NCI-H1436 (cell line): ENCODE measurements at places on chromosomes 12 and 14.

- DNase-seq = no peak
These were observed 3.5 kb upstream of the BDKRB1 start for GRCh38 chr14:96252323-96252998.

DNA sequence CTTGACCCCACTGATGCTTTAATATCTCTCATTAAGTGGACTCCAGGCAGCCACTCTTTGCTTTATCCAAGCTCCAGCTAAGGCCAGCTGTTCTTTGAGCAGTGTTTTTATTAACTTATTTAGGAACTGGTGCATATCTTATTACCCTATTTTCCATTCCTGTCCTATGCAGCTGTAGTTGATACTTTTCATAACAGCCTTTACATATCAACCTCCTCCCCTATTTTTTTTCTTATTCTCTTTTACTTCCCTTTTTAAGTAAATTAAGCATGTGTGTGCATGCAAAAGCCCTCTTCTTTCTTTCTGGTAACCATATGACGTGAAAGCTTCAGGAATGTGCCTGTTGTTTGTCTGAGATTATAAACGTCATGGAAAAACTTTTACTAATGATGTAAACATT is 121.2 kb downstream of the PTPRQ start:
- no peak for DNase-seq

DNA sequence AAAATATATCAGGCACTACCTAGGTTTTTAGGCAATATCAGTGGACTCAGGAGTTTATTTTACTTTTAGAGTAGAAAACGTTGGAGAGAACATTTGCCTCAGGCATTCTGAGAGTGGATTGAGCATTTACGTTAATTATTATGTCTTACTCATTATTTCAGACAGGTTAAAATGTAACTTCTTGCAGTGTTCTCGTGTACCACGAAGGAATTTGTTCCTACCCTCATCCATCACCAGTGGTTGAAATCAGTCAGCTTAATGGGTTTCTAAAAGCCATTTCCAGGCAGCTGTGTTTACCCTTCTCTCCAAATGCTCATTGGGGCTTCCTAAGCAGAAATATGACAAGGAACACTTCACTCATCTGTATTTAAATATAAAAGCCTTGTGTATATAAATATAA is 9.1 kb upstream of the LDHB start:
- DNase-seq = no peak

DNA sequence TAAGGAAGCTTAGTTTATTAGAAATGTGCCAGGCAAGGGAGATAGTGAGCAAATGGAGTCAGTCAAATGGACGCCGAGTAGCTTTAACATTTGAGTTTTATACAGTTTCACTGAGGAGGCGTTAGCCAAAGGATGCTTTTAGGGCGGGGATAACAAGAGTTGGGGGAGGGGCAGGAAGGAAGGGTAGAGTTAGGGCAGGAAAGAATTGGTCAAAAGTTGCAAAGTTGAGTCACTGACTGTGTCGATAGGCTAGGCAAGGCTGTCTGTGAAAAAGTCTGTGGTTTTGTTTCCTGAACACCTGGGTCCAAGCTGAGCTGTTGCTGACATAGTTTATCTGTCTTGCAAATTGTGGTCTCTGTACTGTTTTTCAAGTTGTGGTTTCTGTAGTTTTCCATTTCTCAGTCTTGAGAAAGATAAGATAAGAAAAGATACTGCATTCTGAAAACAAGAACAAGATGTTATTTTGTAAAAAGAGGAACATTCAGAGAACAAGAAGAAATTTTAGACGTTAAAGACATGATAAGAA is 62.6 kb upstream of the RESF1 start:
- DNase-seq = no peak

GRCh38 chr12:57106021-57106708 is 5.0 kb downstream of the STAT6 start:
- DNase-seq = no peak

DNA sequence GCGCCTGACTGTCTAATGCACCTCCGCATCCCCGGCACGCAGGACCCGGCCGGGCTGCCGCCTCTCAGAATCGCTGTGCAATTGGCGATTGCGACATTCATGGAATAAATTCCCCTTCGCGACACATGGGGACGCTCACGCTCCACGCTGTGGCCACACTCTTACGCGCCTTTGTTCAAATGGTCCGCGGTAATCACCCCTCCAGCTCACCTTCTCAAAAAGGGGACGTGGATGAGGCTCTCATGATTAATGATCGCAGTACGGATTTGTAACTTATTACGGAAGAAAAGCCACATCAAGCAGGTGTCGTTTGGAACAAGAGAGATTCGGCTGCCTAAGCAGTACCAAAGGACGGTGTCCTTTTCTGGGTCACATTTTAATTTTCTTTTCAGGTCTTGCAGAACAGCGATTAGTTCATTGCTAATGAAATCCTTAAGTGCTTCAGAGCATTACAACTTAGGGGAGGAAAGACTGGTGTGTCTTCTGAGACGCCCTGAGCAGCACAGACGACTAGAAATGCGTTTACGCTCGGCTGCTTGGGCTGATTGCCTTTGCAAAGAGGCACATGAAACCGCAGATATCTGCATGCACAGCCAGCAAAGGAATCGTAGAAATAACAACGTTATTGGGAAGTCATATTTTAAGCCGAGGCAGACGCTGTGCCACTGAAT is 37.3 kb upstream of the ADGRD1 start:
- DNase-seq = peak; percentile 53

GRCh38 chr12:109571773-109572505 is 1.4 kb downstream of the MMAB start:
- DNase-seq = no peak

GRCh38 chr14:81437244-81437643 is 37.1 kb upstream of the STON2 start:
- DNase-seq = no peak

GRCh38 chr12:13853471-13853870 is 127.9 kb downstream of the GRIN2B start:
- no peak for DNase-seq

- no peak for DNase-seq
These were observed 151.1 kb downstream of the PPM1H start for GRCh38 chr12:62783881-62784280.

- DNase-seq = no peak
These were observed 114.4 kb upstream of the NTF3 start for GRCh38 chr12:5317556-5317955.

DNA sequence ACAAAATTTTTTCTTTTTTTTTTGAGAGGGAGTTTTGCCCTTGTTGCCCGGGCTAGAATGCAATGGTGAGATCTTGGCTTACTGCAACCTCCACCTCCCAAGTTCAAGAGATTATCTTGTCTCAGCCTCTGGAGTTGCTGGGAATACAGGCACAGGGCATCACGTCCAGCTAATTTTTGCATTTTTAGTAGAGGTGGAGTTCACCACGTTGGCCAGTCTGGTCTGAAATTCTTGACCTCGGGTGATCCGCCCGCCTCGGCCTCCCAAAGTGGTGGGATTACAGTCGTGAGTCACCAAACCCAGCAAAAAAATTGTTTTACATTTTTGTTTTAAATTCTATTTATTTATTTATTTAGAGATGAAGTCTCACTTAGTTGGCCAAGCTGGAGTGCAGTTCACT is 4.7 kb upstream of the SLC2A14 start:
- DNase-seq = no peak

DNA sequence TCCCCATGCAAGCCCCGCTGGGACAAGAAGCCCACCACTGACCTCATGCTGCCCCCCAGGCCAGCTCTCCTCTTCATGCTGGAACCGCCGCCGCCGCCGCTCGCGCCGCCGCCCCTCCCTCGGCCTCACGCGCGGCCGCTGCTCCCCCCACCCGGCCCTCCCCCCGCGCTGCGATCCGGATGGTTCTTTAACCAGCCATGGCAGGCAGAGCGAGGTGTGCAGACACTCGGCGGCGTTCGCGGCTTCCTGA is at the start of gene DCAF5:
TSS of gene DCAF5 (minus strand) at position 218 of the 250 bp plus-strand sequence. CDS start at position 77, 141 bp downstream.
- DNase-seq = peak; percentile 89

DNA sequence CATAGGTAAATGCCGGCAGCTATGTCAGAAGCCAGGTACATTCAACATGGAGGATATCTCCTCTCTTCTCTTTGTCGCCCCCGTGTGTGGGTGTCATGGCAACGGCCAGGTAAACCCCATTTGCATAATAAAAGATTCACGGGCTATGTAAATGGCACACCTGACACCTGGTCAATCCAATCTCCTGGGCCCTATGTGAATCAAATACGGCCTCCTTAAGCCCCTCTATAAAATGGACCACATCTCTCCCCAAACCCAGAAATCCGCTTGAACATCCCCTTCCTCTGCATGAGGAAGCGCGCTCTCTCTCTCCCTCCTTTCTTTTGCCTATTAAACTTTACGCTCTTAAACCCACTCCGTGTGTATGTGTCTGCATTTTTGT is 363.7 kb downstream of the SOX5 start:
- DNase-seq = peak; percentile 6

- DNase-seq = no peak
These were observed 96.3 kb downstream of the PTPN11 start for GRCh38 chr12:112514926-112515642.

DNA sequence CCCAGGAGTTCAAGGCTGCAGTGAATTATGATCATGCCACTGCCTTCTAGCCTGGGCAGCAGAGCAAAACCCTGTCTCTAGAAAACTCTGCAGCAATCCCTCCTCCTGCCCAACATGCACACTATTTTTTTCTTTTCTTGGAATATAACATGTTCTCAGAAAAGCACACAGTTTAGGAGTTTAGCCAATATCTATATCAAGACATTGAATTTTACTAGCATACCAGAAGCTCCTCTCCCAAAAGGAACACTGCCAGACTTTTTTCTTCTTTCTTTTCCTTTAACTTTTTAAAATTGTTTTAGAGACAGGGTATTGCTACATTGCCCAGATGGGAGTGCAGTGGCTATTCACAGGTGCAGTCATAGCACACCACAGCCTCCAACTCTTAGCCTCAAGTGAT is 107.1 kb upstream of the AEBP2 start:
- no peak for DNase-seq

DNA sequence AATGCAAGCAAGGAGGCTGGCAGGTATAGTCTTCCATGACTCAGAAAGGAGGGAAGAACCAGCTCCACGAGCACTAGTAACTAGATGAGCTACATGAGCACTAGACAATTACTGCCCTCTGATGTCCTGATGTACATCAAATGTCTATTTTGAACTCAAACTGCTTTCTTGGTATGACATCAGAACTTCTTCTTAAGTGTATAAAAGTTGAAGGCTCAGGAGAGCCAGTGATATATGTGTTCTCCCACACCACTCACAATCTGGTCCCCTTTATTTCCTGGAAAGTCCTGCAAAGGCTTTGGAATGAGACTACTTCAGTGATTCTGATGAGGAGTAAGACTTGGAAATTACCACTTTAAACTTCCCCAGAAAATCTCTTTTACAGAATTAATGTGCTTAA is 18.5 kb upstream of the DHRS7 start:
- no peak for DNase-seq

GRCh38 chr14:100589071-100589759 is 2.0 kb upstream of the BEGAIN start:
- DNase-seq = no peak

DNA sequence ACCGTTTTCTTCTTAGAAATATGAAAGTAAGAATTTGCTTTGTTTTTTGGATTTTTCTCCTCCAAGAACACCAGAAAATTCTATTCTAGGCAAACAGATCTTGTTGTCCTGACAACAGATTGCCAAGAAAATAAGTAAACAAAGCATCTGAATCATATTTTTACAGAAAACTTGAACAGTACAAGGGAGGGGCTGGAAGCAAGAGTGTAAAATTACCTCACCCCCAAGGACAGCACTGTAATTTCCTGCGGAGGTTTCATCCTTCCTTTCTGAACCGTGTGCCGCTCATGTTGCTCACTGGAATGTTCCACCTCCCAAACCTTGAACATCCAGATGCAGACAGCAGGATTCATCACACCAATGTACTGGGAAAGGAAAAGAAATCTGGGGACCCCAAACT is 5.4 kb upstream of the CAMKK2 start:
- DNase-seq = no peak

DNA sequence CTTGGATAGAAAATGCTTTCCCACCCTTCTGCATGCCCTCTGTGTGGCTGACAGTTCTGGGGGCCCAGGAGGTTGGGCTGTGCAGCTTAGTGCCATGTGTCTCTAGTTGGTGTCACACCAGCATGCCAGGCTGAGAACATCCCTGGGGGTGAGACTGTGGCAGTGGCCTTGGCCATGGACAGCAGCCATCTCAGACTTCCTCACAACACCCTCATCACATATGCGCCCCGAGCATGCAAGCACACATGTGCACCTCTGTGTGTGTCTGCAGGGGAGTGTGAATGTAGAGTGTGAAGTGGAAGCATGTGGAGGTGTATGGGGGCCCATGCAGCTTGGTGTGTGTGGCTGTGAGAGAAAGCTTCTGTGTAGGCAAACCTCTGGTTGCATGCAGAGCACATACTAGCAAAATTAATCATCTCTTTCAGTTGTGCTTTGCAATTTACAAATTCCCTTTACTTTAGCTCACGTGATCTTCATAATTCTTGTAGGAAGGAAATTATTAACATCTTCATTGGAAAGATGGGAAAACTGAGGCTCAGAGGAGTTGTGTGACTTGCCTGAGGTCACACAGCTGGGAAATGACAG is 8.4 kb downstream of the ASIC1 start:
- DNase-seq = no peak

DNA sequence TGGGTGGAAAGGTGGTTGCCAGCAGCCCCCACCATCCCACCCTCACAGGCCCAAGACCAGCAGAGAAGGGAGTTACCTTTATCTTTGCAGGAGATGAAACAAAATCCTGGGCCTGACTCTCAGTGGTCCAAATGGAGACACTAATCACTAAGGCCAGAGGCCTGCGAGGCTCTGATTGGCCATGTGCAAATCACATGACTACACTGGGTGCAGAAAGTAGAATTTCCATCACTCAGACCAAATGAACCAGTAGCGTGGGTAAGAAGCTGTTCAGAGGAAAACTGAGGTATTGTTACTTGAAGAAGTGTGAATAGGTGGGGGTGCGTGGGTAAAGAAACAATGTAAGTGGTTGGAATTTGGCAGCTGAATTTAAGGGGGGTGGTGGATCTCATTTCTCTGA is 20.2 kb upstream of the PPP1CC start:
- DNase-seq = no peak

DNA sequence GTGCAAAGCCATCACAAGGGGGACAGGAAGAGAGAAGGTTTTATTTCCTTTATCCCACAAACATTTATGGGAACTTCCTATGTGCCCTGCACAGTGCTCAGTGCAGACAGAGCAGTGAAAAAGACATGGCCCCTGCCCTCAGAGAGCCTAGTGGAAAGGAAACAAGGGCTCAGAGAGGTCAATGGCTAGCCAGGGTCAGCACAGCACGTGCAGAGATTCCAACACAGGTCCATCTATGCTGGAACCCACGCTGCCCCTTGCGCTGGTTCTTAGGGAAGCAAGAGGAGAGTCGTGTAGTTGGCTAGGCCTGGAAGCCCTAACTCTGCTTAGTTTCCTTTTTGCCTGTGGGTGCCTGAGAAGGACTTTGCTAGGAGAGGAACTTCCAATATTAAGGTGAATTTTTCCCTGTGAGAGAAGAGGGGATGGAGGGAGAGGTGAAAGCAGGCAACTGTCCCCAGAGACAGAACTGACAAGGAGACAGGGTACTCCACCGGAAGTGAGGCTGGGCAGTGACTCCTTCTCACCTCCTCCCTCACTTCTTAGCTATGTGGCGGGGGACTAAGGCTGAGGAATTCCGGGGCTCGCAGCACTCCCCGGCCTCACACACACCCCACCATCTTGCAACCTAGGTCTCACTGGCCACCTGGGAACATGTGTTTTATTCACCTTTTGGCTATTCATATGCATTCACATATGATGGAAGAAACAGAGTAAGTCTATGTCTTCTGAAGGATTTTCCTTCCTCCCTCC is 12.1 kb upstream of the GPX2 start:
- DNase-seq = no peak

- no peak for DNase-seq
These were observed 194.5 kb upstream of the NOS1 start for GRCh38 chr12:117555889-117556288.
